Mucosa of gallbladder (tissue), 1 donor: ENCODE measurements at places on chromosomes 7 and 10. TPM values are rescaled to one million over a fixed set of nuclear protein-coding genes. Genes with fewer than 3 reads are reported as not detected.

DNA sequence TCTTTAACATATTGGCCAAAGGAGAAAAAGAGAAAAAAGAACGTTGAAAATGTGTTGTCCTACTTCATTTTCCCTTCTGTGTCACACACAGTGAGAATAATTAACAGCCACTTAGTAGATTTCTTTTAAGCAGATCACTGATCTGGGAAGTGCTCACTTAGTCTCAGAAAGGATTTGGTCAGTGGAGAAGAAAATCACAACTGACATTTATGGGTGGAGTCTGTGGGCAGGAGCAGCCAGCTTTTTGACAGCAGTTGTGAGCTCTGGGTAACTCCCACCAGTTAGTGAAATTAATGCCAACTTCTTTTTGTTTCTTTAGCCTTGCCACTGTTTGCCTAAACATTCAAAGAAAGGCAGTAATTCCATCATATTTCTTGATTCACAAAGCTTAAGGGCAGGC lies 49.7 kb downstream of the CDK14 start:
- DNase-seq, result no peak

Gene TLL2
- total RNA-seq, result 6.7 TPM

Gene GPNMB
- total RNA-seq, result 72.4 TPM

Gene FAM221A
- total RNA-seq, result 14.3 TPM

DNA sequence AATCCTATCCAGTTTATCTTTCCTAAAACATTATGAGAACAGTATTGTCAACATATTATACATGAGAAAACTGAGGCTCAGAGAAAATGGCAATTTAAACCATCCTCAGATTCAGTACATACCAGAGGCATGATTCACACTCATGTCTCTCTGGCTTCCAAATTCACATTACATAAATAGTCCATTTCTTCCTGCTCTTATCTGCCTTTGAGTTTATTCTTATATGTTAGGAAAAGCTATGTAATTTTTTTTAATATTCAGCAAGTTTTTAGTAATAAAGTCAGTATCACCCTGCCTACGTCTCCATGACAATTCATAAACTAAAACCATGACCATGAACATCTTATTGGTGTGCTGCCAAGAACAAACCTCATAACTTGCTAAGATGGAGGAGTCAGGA lies 1260.2 kb upstream of the SORCS1 start:
- DNase-seq, result no peak

- no peak for DNase-seq
These were observed 626.1 kb upstream of the NRG3 start for GRCh38 chr10:81248886-81249285.

DNA sequence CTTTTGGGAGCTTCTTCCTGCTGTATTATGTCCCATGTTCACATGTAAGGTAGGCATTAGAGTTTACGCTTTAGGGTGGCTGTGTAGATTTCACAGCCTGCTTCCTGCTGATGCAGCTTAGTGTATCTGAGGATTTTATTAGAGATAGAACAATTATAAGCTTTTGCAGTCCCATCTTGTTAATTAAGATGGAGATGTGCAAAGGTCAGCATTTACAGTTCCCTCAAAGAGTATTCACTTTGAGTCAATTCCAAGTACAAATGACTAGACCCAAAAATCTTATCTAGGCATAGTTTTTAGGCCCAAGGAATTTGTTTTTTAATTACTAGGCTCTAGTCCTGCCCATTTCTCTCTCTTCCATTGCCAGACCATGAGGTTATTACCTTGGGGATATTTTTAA lies 239.9 kb upstream of the PHF14 start:
- DNase-seq, result no peak

- DNase-seq, result no peak
These were observed 136.7 kb downstream of the PLPP4 start for GRCh38 chr10:120593693-120594092.

DNA sequence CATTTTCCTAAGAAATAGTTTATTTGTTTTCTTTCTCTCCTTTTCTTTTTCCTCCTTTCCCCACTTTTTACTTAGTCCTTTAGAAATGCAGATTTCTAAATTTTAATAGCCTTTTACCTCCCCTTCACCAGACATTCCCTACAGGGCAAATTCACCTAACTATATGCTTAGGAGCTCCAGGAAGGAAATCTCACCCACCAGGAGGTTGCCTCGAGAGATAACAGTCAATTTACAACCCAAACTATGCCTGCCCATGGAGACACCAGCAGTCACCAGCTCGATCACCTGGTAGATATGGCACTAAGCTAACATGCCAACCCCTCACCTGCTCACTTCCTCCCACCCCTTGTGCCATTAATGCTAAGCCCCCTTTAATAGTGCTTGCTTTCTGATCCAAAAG lies 25.2 kb upstream of the CREB3L2 start:
- no peak for DNase-seq

Gene RASA4B
- total RNA-seq, result 24.7 TPM

- peak; percentile 8 for DNase-seq
These were observed 38.7 kb downstream of the PPIF start for GRCh38 chr10:79385804-79386531.

Gene RSPH10B
- 0.92 TPM for total RNA-seq

Gene CYP3A7
- 92.6 TPM for total RNA-seq

DNA sequence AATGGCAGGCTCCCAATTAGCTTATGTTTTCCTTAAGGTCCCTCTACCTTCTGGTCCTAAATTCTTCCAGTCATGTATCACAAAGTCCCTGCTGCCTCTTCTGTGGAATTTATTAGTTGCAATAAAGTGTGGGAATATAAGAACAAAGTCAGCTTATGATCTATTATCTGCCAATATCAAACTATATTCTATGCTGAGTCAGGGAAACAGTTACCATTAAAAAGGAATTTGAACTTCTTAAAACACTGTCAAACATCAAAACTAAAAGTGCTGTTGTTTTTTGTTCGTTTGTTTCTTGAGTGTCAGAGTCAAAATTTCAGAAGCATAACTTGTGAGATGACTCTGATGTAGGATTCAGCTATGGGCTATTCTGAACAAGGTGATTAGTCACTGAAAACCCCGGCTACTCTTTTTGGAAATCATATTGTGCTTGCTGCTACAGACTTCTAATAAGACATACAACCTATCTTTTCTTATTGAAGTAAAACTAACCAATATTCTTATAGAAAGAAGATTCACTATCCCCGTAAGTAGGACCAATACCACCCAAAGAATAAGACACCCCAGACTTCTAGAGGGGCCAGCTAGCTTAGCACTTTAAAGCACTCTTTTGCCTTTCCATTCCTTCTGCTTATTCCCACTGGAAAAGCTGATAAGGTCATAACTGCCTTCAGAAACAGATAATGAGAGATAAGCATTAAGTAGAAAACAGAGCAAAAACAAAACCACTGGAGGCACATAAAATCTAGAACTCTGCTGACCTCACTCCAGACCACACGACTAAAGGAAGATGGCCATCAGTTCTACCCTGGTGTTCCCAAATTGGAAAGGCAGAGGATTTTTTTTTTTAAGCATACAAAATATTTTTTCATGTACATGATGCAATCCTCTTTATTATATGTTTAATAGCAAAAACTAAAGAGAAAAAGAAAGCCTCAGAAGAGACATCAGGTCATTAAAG lies 370.6 kb downstream of the PARD3 start:
- DNase-seq, result no peak

DNA sequence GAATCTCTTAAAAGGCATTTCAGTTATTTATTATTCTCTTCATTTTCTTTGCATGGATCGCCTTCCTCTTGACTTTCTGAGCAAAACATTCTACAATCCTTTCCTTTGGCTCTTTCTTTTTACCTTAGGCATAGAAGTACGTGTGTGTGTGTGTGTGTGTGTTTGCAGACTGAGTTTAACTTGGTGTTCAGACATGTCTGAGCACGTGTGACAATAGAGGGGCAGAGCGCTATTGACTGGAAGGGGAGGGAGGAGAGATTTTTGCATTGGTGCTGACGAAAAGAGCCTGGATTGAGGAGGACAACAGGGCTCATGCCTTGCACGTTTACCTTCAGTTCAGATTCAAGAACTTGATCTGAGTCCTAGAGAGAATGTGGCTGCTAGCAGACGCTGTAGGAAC lies 129.8 kb downstream of the SEC23IP start:
- no peak for DNase-seq

DNA sequence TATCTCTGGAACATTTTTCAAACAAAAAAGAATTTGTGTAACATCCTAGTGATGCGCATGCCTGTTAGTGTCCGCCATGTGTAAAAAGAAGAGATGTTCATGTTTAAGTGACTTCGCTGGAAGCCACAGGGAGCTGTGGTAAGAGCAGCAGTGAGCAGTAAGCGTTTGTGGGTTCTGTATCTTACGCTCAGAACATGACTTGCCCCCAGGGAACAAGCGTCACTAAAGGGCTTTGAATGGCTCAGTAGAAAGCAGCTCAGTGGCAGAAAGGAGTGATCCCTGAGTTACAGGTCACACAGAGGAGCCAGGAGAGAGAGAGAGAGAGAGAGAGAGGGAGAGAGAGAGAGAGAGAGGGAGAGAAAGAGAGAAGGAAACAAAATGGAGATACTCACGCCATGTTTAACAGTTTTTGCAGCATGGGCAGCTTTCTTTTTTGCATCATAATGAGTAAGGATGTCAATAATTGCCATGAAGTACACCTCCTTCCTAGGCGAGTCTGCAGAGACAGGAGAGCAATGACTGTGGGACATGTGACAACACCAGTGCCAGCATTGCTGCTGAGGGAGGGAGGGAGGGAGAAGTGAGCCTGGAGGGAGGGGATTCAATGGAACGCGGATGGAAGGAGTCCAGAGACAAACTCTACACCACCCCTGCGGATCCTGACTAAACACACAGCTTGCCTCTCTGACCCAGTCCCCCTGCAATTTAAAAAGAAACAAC lies 174.6 kb downstream of the PIP4K2A start:
- no peak for DNase-seq

DNA sequence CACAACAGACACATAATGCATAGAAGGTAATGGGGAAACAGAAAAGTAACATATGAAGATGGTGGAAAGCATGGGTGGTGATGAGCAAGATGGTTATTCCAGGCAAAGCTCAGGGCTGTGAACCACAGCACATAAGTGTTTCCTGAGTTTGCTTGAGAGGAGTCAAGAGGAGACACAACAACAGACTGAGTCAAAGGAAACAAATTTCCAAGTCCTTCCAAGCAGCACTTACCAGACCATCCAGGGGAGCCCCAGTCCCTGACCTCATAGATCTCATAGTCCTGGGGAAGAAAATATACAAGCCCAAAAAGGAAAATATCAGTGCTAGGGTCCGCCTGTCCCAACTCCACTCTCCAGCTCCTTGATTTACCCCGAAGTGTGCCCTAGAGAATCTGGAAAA lies 216.6 kb upstream of the FZD1 start:
- no peak for DNase-seq

DNA sequence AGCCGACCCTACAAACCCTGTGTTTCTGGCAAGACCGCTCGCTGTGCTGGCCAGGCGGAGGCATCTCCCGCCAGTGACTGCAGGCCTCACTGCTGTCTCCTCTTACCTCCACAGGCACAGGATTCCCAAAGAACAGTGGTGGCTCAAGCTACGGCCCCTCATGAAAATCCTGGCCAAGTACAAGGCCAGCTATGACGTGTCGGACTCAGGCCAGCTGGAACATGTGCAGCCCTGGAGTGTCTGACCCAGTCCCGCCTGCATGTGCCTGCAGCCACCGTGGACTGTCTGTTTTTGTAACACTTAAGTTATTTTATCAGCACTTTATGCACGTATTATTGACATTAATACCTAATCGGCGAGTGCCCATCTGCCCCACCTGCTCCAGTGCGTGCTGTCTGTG lies 36.2 kb downstream of the PITRM1 start:
- DNase-seq, result no peak

DNA sequence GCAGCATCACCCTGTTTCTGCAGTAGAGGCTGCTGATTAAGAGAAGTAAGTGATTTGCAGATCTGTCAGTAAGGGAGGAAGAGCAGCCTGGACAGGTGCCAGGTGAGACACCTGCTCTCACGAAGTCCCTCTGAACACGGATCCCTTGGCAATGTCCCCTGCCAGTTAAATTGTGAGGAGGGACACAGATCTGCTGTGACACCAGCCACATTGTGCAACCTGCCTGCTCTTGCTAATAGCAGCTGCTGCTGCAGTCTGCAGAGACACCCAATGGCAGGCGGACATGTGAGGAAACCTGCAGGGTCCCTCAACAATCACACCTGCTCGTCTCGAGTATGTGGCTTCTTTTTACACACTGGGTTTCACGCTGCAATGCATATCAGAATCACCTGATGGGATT lies 31.9 kb downstream of the ANXA11 start:
- no peak for DNase-seq

GRCh38 chr10:31721096-31721495 lies 207.5 kb downstream of the ARHGAP12 start:
- DNase-seq, result no peak

- no peak for DNase-seq
These were observed 125.9 kb downstream of the JAZF1 start for GRCh38 chr7:28054531-28055160.

Gene TDRD1
- 2.0 TPM for total RNA-seq

DNA sequence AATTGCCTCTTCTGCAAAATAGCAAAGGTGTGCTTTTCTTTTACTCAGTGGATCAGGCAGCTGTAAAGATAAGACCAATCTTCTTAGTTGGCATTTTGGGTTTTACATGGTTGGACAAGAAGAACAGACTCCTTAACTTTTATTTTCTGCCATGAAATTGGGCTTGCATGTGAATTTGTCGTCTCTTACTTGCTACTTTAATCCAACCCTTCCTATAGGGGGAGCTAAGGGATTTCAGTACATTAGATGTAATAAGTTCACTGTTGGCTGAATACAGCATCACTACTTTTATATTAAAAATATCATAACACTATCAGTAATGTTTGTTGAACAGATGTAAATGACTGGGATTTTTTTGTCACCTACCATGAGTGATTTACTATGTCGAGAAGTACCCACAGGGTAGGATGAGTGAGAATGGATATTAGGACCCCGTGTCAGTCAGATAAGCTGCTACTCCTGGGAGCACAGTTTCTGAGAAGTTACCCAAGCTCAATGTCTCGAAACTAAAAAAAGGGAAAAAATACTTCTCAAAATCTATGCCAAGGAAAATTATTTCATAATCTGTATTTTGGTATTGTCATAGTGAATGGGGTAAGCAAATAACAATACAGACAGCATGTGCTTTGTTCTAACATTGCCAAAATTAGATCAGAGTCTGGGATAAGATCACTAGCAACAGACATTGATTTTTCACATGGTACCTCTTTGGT lies 127.4 kb upstream of the AGR3 start:
- no peak for DNase-seq

- no peak for DNase-seq
These were observed 16.6 kb downstream of the PLPP4 start for GRCh38 chr10:120473593-120473992.

DNA sequence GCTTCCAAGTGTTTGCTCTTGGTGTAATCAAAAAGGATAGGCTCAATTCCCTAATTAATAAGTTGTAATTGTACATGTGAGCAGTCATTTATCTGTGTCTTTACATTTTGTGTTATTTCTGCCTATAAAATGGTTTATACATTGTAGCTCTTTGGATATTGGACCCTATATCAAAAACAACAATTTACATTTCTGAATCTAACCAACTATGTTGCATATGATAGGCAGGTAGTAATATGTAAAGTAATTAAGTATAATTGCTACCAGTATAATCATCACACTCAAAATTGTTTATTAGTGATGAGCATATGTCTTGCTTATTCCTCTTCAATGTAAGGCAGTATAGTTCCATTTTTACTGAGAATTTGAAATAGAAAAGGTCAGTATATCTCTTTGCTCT lies 13.8 kb downstream of the AKR1C1 start:
- no peak for DNase-seq

DNA sequence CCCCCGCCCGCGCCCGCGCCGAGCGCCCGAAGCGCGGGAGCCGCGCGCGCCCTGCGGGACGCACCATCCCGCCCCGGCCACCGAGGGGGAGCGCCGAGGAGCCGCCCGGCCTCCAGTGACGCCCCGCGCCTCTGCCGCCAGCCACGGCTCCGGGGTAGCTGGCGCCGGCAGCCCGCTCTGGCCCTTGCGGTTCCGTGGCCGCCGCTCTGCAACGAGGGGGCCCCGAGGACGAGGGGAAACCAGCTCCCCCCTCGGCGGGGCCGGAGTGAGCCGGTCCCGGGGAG lies at the start of gene PAXIP1:
Gene PAXIP1 (minus strand): TSS at position 33 of the 284 bp plus-strand sequence. CDS start 195 bp downstream, outside the sequence.
- DNase-seq, result no peak
